ENCODE measurements at places on chromosomes 16 and 17.

GRCh38 chr16:58026139-58026704, 668 bp downstream of the MMP15 start:
- peak; percentile 56 for DNase-seq

GRCh38 chr16:64092271-64092670, 1029.6 kb downstream of the CDH11 start:
- no peak for DNase-seq

- DNase-seq: no peak
Observed at GRCh38 chr16:57826706-57827625, 24.7 kb upstream of the KIFC3 start.

GRCh38 chr17:22090263-22090935, 398.1 kb downstream of the KCNJ18 start:
- no peak for DNase-seq

DNA sequence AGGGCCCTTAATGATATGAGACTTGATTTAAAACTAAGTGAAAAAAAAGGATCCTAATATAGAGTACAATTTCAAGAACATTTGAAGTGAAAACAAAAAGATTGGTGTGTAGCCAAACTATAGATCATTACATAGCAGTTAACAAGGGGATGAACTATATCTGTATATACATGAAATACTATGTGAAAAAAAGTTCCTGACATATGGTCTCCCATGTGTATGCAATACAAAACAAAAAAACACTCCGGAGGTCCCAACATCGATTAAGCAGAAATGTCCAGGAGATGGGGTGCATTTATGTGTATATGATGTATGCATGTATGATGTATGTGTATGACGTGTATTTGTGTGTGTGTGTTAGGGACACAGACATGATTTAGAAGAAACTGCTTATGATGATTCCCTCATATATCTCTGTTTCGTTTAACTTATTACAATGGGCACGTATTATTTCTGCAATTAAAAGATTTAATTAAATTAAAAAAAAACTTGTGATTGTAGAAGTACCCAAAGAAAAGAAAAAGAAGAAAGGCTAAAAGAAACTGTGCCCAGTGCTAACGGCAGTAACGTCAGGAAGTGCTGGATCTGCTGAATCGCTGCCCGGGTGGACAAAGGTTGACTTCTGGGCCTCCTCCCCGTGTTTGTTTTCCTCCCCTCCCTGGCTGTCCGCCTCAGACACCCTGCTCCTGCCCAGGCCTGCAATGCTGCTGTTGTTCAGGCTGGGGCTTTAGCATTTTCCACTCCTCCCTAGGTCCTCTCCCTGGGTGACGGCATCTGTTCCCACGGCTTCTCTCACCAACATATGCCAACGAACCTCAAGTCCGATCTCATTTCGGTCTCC, 36.9 kb downstream of the TBX4 start:
- DNase-seq: no peak

- DNase-seq: no peak
Observed at GRCh38 chr17:3724378-3725077, 825 bp downstream of the HASPIN start.
